ENCODE measurements at places on chromosomes 12 and 14. TPM values are rescaled to one million over a fixed set of nuclear protein-coding genes. Genes with fewer than 3 reads are reported as not detected.

GRCh38 chr14:96264853-96265252, 8.8 kb downstream of the BDKRB1 start:
- DNase-seq, result no peak

DNA sequence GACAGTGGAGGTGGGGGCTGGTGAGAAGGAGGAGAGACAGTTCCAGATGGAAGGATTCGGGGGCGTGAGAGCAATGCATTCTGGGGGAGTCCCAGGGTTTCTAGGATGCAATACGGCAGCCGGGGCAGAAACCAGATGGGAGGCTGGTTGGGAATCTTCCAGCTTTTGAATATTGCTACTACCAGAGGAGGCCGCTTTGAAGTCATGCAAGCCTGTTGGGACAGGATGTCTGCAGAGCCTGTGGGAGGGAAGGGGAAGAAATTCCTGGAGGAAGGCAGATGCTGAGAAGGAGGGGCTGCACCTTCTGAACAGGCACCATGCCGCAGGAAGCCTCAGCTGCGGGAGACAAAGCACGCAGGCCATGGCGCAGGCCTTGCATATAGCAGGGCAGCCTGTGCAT, 105.4 kb downstream of the APAF1 start:
- DNase-seq, result no peak

- no peak for DNase-seq
These were observed 4.3 kb upstream of the TPI1 start for GRCh38 chr12:6863033-6863432.

DNA sequence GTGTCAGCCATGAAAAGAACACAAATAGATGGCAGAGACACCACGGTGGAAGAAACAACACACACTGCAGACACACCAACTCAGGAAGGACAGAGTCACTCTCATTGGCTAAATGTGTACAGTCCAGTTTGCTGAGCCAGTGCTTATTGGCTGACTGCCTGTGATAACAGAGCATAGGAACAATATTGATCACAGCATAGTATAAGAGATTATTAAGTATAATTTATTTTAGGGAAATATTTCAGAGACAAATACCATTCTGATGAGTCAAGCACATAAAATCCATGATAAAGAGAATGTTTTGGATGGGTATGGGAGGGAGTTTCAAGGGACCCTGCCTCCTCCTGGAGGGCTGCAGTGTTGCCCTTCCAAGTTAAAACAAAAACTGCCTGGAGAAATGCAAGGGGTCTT, 50.9 kb downstream of the BTG1 start:
- no peak for DNase-seq

GRCh38 chr12:2353281-2353680, 300.5 kb downstream of the CACNA1C start:
- no peak for DNase-seq

- no peak for DNase-seq
These were observed 20.1 kb upstream of the OR6J1 start for GRCh38 chr14:22664261-22664660.

DNA sequence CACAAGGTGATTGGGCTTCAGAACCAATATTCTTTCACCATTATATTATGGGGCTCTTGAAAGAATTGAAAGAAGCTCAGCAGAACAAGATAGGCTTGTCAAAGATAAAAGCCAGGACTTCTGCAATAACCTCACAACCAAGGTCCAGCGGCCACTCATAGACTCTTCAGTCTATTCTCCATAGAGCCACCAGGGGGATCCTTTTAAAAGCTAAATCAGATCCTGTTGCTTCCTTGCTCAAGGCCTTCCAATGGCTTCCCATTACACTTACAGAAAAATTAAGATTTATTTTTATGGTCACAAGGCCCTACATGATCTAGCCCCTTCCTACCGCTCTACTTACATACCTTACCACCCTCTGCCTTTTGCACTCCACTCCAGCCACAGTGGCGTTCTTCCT, 169.6 kb downstream of the C12orf42 start:
- DNase-seq, result no peak

GRCh38 chr12:3564861-3565260, 73.9 kb downstream of the PRMT8 start:
- DNase-seq, result no peak

GRCh38 chr12:2970744-2971143, 11.5 kb downstream of the TEAD4 start:
- DNase-seq, result no peak

- no peak for DNase-seq
These were observed 30.2 kb downstream of the PAPLN start for GRCh38 chr14:73267474-73267873.

- peak; percentile 21 for DNase-seq
These were observed 582 bp downstream of the SGPP1 start for GRCh38 chr14:63727231-63727735.

DNA sequence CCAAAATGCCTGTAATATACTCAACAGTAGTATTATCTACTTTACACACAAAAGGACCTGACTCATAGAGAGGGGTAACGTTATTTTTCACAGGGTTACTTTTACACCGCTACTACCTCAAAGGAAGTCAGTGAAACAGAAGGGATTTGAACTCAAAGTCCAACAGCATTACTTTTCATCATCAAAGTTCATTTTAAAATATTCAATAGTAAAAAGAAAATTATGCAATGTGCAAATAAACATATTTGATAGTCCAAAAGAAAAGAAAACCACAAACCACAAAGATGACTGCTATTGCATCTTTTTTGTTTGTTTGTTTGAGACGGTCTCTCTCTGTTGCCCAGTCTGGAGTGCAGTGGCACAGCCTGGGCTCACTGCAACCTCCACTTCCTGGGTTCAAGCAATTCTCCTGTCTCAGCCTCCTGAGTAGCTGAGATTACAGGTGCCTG, 15.5 kb downstream of the KIF21A start:
- no peak for DNase-seq

- DNase-seq, result no peak
These were observed 57.1 kb downstream of the ERC1 start for GRCh38 chr12:1047898-1048660.

- DNase-seq, result no peak
These were observed 592.2 kb downstream of the ETNK1 start for GRCh38 chr12:23217158-23217557.

GRCh38 chr14:71185637-71186036, 278.4 kb downstream of the PCNX1 start:
- no peak for DNase-seq

- no peak for DNase-seq
These were observed 16.9 kb downstream of the PRKAB1 start for GRCh38 chr12:119684711-119685369.

DNA sequence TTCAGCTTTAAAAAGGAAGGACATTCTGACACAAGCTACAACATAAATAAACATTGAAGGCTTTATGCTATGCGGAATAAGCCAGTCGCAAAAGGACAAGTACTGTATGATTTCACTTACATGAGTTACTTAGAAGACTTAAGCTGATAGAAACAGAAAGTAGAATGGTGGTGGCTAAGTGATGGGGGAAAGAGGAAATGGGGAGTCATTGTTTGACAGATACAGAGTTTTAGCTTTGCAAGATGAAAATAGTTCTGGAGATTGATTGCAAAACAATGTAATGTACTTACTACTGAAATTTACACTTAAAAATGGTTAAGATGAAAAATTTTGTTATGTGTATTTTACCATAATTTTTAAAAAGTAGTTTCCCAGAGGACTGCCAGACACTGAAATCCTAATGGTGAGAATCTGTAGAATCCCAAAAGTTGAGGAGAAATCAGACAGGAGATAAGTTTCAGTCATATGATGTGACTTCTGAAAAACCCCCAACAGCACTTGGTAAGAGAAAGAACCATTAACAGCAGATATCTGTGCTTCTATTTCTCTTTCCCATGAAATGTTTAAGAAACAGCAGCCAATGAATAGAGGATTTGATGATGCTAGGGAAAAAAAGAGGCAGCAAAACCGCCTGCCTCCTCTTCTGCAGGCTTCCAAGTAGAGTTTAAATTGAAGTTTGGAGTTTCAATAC, 16.6 kb upstream of the CLEC2A start:
- peak; percentile 20 for DNase-seq

DNA sequence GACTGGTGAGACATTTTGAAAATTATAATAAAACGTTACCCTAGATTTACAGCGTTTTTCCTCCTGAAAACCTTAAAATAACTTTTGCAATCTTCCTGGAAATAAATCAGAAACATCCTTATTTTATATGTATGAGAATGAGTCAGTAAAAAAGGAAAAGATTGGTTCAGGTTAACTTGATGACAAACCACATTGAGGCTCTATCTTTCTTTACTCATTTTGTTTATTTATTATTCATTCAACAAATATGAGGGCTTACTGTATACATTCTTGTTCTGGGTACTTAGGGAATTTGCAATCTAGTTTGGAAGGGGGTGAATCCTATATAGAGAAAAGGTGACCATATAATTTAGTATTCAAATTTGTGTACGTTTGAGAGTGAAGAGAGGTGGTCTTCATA, 156.6 kb downstream of the UNC79 start:
- DNase-seq, result no peak

GRCh38 chr14:31440280-31440679, 17.0 kb downstream of the DTD2 start:
- DNase-seq, result no peak

DNA sequence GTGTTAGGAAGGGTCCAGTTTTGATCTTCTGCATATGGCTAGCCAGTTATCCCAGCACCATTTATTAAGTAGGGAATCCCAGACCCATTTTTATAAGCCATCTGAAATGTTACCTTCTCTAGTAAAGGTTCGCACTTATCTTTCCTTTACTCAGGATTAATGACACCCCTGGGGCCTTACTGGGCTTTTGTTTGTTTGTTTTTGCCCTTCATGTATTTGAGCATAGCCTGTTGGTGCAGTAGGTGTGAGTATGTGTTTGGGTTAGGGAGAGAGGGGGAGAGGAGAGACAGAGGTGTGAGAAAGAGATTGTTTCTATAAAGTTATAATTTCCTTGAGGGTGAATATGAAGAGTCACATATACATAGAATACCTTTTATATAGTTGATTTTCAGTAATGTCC, 96.9 kb downstream of the AKAP6 start:
- DNase-seq, result no peak

DNA sequence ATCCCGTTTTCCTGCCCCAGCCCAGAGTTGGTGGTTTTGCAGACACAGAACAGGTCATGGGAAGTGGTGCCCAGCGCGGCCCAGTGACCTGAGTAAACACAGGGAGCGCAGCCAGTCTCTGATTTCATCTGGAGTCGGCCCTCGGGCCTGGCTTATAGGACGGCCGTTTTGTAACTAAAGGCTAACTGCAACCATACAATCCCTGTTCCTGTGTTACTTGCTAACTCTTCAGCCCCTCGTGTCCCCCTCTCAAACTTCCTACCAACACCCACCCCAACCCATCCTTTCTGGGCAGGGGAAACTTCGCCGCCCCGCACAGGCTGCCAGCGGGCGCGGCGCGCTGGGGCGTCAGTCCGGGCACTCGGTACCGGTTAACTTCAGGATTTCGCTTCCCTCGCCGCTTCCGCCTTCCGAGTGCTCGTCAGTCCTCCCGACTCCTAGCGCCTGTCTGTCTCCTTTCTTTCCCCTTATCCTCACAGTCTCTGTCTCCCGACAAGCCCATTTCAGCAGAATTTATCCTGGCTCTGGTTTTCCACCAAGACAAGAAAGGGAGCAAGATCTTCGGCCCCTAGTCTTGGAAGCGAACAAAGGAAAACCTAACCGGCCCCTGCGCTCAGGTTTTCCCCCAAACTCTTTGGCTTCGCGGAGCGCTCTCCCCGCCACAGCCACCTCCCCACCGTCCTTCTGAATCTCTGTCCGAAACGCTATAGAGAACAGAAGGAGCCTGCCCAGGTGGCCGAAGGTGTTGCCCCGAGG, 2.0 kb downstream of the SIX1 start:
- DNase-seq, result no peak

DNA sequence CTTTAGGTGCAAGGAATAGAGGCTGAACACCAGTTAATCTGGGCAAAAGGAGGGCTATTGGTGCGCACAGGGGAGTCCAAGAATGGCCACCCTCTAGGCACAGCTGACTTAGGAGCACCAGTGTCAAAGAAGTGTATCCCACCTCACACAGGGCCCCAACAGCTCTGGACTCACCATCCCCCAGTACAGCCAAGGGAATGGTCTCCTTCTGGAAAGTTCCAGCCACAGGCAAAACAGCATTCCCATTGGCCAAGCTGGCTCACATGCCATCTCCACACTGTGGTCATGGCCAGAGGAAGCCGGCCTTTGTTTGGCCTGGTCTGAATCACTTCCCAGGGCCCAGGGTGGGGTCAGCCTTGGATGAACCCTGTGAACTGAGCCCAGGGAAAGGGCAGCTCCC, 120.1 kb downstream of the DICER1 start:
- no peak for DNase-seq

- DNase-seq, result no peak
These were observed 8.6 kb downstream of the ARHGAP9 start for GRCh38 chr12:57470970-57471656.

- no peak for DNase-seq
These were observed 29.5 kb downstream of the SLC8B1 start for GRCh38 chr12:113305281-113305856.

DNA sequence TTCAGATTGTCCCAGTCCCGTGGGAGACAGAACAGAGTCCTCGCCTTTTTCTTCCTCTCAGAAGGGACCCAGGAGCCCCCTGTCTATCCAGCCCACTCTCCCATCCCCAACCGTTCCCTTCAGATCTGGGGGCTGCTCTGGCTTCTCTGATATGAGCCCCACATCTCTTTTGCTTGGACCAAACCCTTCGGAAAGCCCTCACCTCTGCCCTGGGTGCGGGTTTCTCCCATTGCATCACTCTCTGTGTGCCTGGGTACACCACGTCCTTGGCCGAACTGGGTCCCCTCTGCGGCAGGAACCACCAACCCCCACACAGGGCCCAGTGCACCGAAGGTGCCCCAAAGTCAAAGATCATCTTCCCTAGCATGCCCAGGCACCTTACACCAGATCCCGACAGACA, 87.8 kb downstream of the DICER1 start:
- no peak for DNase-seq

DNA sequence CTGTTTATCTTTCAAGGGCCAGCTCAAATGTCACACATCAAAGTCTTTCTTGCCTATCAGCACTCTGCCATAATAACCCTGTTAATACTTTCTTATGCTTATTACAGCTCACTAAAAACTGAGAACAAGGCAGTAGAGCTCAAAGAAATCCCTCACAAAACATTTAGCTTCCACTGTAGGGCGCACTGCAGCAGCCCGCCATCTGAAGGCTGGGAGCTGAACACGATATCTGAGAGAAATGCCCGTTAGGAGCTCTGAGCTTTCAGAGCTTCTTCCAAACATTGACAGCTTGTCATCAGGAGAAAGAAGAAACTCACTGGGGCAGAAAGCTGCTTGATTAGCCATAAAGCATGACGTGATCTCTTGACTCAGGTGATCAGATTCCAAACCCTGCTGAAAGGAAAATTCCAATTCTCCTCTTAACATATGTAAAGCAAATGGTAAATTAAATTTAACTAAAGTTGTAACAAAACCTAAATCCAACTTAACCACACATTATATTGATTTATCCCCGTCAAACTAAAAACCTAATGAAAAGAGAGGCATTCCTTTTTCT, 175.7 kb downstream of the C12orf50 start:
- DNase-seq, result no peak

JKAMP gene
- total RNA-seq, result 15.6 TPM

JAG2 gene
- total RNA-seq, result 2.9 TPM

ADCY4 gene
- 1.6 TPM for total RNA-seq

GYS2 gene
- not detected for total RNA-seq

NGB gene
- not detected for total RNA-seq

RAPGEF3 gene
- 1.6 TPM for total RNA-seq

CARMIL3 gene
- total RNA-seq, result 0.48 TPM

KCNA5 gene
- not detected for total RNA-seq

AP1G2 gene
- 216 TPM for total RNA-seq

PLEKHD1 gene
- not detected for total RNA-seq

KLC1 gene
- 94.8 TPM for total RNA-seq

SCNN1A gene
- total RNA-seq, result 0.20 TPM

WNT5B gene
- total RNA-seq, result not detected

NRXN3 gene
- total RNA-seq, result not detected

BCL11B gene
- total RNA-seq, result 71.9 TPM
